ENCODE measurements at places on chromosomes 4 and X. TPM values are rescaled to one million over a fixed set of nuclear protein-coding genes. Genes with fewer than 3 reads are reported as not detected.

FAT1 gene
- 410 TPM for total RNA-seq

HDX gene
- total RNA-seq = 8.0 TPM

AFF2 gene
- total RNA-seq = 5.1 TPM

TEX11 gene
- total RNA-seq = under 0.01 TPM

CNGA2 gene
- total RNA-seq = not detected

UGT2B10 gene
- total RNA-seq = not detected

DGKK gene
- not detected for total RNA-seq

MTTP gene
- total RNA-seq = 0.22 TPM

GASK1B gene
- total RNA-seq = 60.0 TPM

POF1B gene
- not detected for total RNA-seq

AMMECR1 gene
- total RNA-seq = 9.0 TPM

FAM9B gene
- total RNA-seq = not detected

PPP1R2C gene
- total RNA-seq = not detected

MAB21L2 gene
- 27.1 TPM for total RNA-seq

FGD1 gene
- total RNA-seq = 9.0 TPM

UGT2B11 gene
- total RNA-seq = not detected

SCOC gene
- total RNA-seq = 76.4 TPM

CASP6 gene
- 22.7 TPM for total RNA-seq

TMSB15B gene
- 3.4 TPM for total RNA-seq

AMTN gene
- total RNA-seq = 0.43 TPM

H2BW2 gene
- total RNA-seq = not detected

ADH7 gene
- total RNA-seq = not detected

ZFYVE28 gene
- 7.6 TPM for total RNA-seq

PFKFB1 gene
- total RNA-seq = 0.13 TPM

NR3C2 gene
- total RNA-seq = 1.8 TPM

HMGB2 gene
- 91.2 TPM for total RNA-seq

KLF8 gene
- total RNA-seq = 4.6 TPM

PNPLA4 gene
- total RNA-seq = 28.3 TPM

SOWAHB gene
- not detected for total RNA-seq

SYN1 gene
- 0.11 TPM for total RNA-seq

AKAP4 gene
- total RNA-seq = not detected

COL25A1 gene
- total RNA-seq = under 0.01 TPM

CCSER1 gene
- 0.11 TPM for total RNA-seq

RAB39B gene
- total RNA-seq = 0.86 TPM

TXK gene
- total RNA-seq = 0.54 TPM

CCKAR gene
- 0.91 TPM for total RNA-seq

FABP2 gene
- total RNA-seq = not detected

BLTP1 gene
- 138 TPM for total RNA-seq

RAB40A gene
- 0.22 TPM for total RNA-seq

FAM120C gene
- total RNA-seq = 11.0 TPM

TACR3 gene
- not detected for total RNA-seq

FAM53A gene
- 2.3 TPM for total RNA-seq

BEX2 gene
- total RNA-seq = 2.7 TPM

IQCM gene
- 0.11 TPM for total RNA-seq

GAGE12F gene
- not detected for total RNA-seq

GPC3 gene
- not detected for total RNA-seq

CDX4 gene
- not detected for total RNA-seq

MAGEB17 gene
- not detected for total RNA-seq

GCNA gene
- total RNA-seq = 2.6 TPM

MAGEE2 gene
- total RNA-seq = not detected

ARX gene
- not detected for total RNA-seq

NWD2 gene
- total RNA-seq = not detected

ZNF157 gene
- not detected for total RNA-seq

SFRP2 gene
- not detected for total RNA-seq

TCEANC gene
- total RNA-seq = 8.3 TPM

ABCG2 gene
- 0.65 TPM for total RNA-seq

HERC6 gene
- 8.5 TPM for total RNA-seq

EMCN gene
- total RNA-seq = 0.43 TPM

AREG gene
- total RNA-seq = not detected

Data from articular chondrocyte of knee joint (primary cell).